Diencephalon (tissue), 1 donor: ENCODE measurements at places on chromosomes 5 and 9. TPM values are rescaled to one million over a fixed set of nuclear protein-coding genes. Genes with fewer than 3 reads are reported as not detected.

CLIC3 gene
- not detected for total RNA-seq

TAL2 gene
- total RNA-seq: 1.4 TPM

TOR4A gene
- 0.92 TPM for total RNA-seq

CCDC183 gene
- 2.5 TPM for total RNA-seq

PCDHB4 gene
- total RNA-seq: 5.3 TPM

RUFY1 gene
- total RNA-seq: 31.1 TPM

DAPK1 gene
- total RNA-seq: 76.8 TPM

GNA14 gene
- 1.4 TPM for total RNA-seq

GLRA1 gene
- total RNA-seq: 5.5 TPM

IL3 gene
- total RNA-seq: not detected

FAT2 gene
- total RNA-seq: 7.2 TPM

FGF10 gene
- total RNA-seq: 8.3 TPM

ISCA1 gene
- total RNA-seq: 93.4 TPM

TEX48 gene
- total RNA-seq: not detected

KIAA1958 gene
- total RNA-seq: 17.1 TPM

ALDH1B1 gene
- total RNA-seq: 21.0 TPM

MLANA gene
- total RNA-seq: not detected

IDNK gene
- 6.2 TPM for total RNA-seq

C1QTNF2 gene
- total RNA-seq: 2.5 TPM

FCN2 gene
- total RNA-seq: not detected

ZBTB34 gene
- 33.9 TPM for total RNA-seq

DOCK8 gene
- 4.2 TPM for total RNA-seq

LHX6 gene
- total RNA-seq: 22.1 TPM

SMIM23 gene
- total RNA-seq: not detected

ICE1 gene
- 43.1 TPM for total RNA-seq

ZNF366 gene
- 2.1 TPM for total RNA-seq

GLDC gene
- total RNA-seq: 26.3 TPM

PJA2 gene
- total RNA-seq: 361 TPM

PTPN3 gene
- 23.5 TPM for total RNA-seq

TTC16 gene
- total RNA-seq: 0.23 TPM

SPINK5 gene
- total RNA-seq: not detected

CATSPER3 gene
- total RNA-seq: 0.23 TPM

JAKMIP2 gene
- 55.6 TPM for total RNA-seq

DDX46 gene
- 39.2 TPM for total RNA-seq

VDAC1 gene
- 238 TPM for total RNA-seq

TAF1L gene
- total RNA-seq: under 0.01 TPM

SOHLH1 gene
- total RNA-seq: not detected

PFN3 gene
- not detected for total RNA-seq

COL5A1 gene
- 6.9 TPM for total RNA-seq

ARID3C gene
- total RNA-seq: 0.69 TPM

SIT1 gene
- not detected for total RNA-seq

PGM5 gene
- total RNA-seq: 3.2 TPM

CDC25C gene
- total RNA-seq: 2.1 TPM

LCN12 gene
- 0.46 TPM for total RNA-seq
